Bone marrow (tissue), 2 donors: ENCODE measurements at places on chromosomes 11 and 22.

- DNase-seq = no peak
These were observed 67.8 kb downstream of the RBFOX2 start for GRCh38 chr22:35960854-35961253.

DNA sequence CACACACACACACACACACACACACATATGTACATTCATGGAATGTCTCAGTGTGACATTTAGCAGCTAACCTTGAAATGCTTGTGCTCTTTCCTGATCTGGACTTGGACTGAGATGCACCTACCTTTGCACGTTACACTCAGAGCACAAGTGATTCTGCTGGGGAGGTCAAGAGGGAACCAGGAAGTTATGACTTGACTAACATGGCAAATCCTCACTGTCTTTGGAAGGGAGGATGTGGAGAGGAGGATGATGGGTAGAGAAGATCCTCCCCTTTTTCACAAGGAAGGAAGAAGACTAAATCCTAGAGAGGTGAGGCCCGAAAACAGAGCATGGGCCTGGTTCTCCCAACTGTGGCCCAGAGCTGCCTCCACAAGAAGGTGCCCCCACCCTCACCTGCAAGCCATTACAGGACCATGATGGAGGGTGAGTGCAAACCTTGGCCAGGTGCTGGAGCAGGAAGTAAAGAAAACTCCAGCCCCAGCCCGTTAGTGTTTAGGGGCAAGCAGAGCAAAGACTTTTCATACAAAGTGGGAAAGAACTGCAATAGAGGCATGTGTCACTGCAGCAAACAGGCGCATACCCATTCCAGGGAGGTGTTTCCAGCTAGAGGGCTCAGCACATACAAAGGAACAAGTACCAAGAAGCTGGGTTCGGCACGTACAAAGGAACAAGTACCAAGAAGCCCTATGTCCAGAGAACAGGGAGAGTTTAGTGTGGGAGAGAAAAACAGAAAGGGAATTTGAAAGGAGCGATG lies 26.4 kb downstream of the SCN4B start:
- no peak for DNase-seq

GRCh38 chr22:49861642-49862495 lies 8.2 kb downstream of the ZBED4 start:
- DNase-seq = no peak

GRCh38 chr11:131693756-131694155 lies 323.3 kb downstream of the NTM start:
- DNase-seq = no peak

GRCh38 chr11:720642-721246 lies 14.7 kb downstream of the EPS8L2 start:
- DNase-seq = no peak

GRCh38 chr11:37560346-37560745 lies 962.3 kb upstream of the RAG2 start:
- DNase-seq = no peak

- DNase-seq = no peak
These were observed 33.5 kb upstream of the RAB38 start for GRCh38 chr11:88208745-88209144.

- DNase-seq = no peak
These were observed 5.3 kb downstream of the SLC7A4 start for GRCh38 chr22:21026783-21027692.

GRCh38 chr11:84642500-84642899 lies 984.6 kb downstream of the DLG2 start:
- no peak for DNase-seq

DNA sequence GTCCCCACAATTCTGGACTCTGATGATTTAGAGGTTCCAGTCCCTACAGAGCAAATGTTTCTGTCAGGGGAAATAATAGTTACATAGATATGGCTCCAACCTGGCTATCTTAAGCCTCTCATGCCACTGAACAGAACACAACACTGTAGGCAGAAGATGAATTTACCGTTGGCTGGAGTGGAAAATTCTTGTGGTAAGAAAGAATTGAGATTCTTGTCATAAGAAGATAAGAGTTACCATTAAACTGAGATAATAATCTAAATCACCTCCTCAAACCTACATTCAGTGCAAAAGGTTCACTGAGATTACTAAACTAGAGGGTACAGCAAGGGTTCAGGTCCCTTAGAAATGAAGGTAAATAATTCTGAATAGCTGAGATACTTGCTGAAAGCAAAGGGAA lies 10.1 kb upstream of the NAALAD2 start:
- no peak for DNase-seq

DNA sequence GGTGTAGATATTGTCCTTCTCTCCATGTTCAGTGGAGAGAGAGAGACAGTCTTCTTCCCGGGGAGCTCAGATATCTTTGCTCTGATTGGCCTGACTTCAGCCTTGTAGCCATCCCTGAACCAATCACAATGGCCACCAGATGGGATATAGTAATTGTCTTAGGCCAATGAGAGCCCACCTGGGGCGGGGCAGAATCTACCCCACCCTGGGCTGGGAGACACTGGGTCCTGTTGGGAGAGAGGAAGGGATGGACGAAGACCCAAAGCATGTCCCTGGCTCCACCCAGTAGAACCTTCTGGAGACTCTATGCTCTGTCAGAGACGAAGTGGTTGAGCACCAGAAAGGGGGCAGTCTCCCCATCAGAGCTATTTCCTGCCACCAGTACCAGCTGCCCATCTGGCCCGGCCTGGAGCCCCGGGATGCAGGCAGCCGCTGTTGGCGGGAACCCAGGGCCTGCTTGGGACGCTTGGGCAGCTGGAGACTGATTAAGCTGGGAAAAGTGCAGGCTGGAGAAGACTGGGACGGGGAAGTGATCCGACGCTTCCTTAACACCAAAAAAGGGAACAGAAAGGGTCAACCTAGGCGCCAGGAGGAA lies 31.6 kb upstream of the CBX7 start:
- no peak for DNase-seq

- DNase-seq = no peak
These were observed 266.7 kb upstream of the B3GAT1 start for GRCh38 chr11:134678744-134679143.

DNA sequence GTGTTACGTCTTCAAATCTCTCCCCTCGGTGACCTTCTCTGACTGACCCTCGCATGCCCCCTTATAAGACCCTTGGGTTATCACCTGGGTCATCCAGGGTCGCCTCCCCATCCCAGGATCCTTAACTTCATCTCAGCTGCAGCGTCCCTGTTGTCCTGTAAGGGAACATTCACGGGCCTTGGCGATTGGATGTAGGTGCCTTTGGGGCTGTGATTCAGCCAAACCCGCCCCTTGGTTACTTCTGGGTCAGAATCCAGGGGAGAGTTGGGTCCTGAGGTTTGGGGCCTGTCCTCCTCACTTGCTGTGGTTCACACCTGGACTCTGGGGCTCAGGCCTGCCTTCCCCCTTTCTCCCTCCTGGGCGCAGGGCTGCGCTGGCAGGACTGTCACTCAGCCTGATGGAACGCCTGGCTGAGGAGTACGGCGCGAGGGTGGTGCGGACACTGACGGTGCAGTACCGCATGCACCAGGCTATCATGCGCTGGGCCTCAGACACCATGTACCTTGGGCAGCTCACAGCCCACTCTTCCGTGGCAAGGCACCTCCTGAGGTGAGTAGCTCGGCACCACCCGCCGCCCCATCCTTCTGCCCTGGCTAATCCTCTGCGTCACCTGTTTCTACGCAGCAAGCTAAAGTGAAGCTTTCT lies 29.4 kb downstream of the IGHMBP2 start:
- DNase-seq = no peak
